ENCODE measurements at places on chromosomes 5 and 9.

GRCh38 chr9:5389109-5389732 is 48.5 kb downstream of the PLGRKT start:
- peak; percentile 0 for DNase-seq

DNA sequence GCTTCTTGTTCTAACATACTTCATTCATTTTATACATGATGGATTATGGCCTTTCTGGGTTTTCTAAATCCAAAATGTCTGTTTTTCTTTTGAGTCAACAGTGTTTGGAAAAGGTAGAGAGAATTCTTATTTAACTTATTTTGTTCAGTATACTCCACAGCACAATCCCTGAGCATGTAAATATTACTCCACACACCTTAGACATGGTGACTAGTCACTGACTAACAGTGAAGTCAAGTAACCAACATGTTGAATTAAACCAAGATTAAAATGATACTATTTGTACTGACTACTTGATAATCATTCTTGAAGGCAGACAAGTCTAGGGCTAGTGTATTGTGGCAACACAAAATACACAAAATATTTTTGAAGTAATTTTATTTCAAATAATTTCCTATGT is 55.0 kb downstream of the HAPLN1 start:
- no peak for DNase-seq

GRCh38 chr9:135724186-135724787 is 22.3 kb downstream of the KCNT1 start:
- no peak for DNase-seq

GRCh38 chr5:118068886-118069285 is 919.5 kb downstream of the DTWD2 start:
- no peak for DNase-seq

Data from SW 1271 (cell line).